ENCODE measurements at places on chromosomes 11 and 22.
A peak's percentile ranks its signal among the peaks of the same experiment; 100 is the strongest.

DNA sequence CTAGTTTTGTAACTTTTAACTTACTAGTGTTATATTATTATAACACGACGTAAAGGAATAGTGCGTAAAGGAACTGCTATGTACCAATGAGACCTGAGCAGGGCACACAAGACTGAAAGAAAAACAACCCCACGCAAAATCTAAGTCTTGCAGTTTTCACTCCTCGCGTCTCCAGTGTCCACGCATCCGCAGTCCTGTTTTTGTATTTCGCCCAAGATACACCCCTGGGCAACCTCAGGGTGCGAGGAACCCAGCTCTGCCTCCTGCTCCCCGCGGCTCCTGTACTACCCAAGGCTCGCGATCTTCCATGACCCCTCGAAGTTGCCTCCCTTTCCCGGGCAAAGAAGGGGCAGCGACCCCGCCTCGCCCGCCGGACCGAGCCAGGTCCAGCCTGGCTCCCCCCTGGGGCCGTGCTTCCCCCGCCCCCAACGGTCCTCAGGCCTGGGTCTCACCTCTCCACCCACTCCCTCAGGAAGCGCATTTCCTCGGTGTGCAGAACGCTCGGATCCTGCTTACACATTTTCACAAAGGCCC lies 393 bp downstream of the ST13 start:
- DNase-seq: peak; percentile 10

DNA sequence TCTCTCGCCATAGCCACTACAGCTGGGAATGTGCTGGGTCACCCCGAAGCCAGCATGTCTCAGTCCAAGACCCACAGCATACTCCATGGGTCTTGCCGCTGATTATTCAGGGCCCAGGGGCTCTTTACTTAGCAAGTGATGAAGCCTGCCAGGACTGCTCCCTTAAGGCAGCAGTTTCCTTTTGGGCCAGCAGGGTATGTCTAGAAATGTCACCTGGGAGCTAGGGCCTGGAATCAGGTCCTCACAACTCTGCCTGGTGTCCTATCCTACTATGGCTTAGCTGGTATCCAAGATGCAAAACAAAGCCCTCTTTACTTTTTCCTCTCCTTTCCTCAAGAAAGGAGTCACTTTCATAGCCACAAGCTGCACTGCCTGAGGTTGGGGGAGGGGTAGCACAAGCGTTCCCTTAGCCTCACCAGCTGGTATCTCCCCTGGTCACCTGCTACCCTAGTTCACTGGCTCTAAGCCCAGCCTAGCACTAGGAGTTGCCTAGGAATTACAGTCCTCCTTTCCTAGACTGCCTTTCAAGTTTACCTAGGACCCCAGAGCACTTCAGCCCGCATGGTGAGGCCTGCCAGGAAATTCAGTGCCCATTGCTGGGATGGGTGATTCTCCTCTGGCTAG lies 22.6 kb upstream of the NCR3LG1 start:
- no peak for DNase-seq

- peak; percentile 92 for DNase-seq
Observed at GRCh38 chr22:35299673-35300499, at the start of gene TOM1. Gene TOM1 (plus strand): TSS chr22:35299894. CDS start chr22:35299929, 35 bp downstream.

- no peak for DNase-seq
Observed at GRCh38 chr11:17724020-17724908, 4.9 kb downstream of the MYOD1 start.

GRCh38 chr11:7977232-7977917 lies 9.8 kb upstream of the EIF3F start:
- no peak for DNase-seq

DNA sequence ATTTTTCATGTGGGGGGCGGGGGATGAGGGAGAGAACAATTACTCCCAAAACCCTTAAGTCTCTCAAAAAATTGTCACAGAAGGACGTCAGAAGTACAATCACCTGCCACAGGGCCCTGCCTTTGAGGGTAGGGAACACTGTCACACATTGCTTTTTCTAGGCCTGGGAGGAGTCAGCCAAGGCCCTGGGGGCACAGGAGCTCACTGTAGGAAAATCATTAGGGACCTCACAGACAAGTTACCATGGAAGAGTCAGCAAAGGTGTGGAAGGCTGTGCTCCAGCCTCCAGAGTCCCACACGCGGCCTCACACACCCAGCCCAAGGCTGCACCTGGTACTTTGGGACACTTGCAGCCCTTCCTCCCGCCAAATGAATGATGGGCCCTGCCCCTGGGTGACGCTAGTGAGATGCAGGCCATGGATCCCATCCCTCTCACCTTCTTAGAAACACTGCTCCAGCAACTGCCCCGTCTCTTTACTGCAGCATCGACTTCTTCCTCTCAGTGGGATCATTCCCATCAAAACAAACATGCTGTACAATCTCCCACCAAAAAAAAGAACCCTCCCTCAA lies 3.3 kb downstream of the PLEKHA7 start:
- no peak for DNase-seq

- no peak for DNase-seq
Observed at GRCh38 chr22:37981282-37982011, 2.9 kb downstream of the SOX10 start.

DNA sequence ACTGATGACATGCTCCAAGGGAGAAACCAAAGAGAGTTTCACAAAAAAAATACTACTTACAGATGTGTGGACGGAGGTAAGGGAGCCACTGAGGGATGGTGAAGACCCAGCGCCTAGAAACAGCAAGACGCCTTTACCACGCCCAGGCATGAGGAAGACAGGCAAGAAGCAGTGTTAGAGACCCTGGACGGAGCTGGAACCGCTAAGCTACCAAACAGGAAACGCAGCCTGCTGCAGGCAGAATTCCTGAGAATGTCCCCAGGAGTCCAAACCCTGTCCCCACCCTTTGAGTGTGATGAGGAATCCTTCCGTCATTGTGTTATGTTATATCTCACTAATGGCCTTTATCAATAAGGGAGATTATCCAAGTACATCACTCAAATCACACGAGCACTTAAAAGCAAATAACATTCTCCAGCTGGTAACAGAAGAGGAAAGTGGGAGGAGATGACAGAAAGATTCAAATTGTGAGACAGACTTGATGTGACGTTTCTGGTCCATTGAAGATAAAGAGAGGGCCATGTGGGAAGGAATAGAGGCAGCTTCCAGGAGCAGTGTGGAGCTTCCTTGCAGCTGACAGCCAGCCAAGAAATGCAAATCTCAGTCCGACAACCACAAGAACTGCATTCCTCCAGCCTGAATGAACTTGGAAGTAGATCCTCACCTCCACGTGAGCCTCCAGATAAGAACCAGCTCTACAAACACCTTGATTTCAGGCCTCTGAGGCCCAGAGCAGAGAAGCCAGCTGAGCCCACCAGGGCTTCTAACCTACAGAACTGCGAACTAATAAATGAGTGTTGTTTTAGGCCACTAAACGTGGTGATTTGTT lies 19.1 kb downstream of the FAM181B start:
- DNase-seq: no peak

- DNase-seq: no peak
Observed at GRCh38 chr11:73414977-73415651, 38.9 kb downstream of the RELT start.
